ENCODE measurements at places on chromosomes 5 and 9. TPM values are rescaled to one million over a fixed set of nuclear protein-coding genes. Genes with fewer than 3 reads are reported as not detected.

DNA sequence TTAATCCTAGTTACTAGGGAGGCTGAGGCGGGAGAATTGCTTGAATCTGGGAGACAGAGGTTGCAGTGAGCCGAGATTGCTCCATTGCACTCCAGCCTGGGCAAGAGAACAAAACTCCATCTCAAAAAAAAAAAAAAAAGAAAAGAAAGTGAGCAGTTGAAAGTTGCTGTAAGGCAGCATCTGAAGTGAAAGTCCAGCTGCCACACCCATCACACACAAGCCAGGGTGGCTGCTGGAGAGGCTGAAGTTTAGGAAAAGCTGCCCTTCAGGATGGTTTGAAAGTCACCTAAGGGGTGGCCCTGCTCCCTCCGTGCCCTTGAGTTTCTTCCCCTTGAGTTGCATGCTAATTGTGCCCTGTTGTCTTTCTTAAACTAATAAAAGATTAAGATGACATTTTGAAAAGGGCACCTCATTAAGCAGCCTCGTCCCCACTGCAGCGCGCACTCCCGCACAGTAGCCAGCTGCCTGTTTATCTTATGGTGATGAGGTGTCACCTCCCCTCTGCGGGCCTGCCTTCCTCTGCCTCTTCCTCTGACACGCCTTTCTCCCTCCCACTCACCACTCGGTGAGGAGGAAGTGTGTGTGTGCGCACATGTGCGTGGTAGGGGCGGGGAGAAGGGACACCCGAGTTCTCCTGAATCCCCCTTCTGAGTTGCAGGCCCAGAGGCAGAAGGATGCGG lies 104.2 kb upstream of the PANK3 start:
- DNase-seq, result no peak

- no peak for DNase-seq
Observed at GRCh38 chr9:110109333-110110092, 98.4 kb downstream of the C9orf152 start.

DNA sequence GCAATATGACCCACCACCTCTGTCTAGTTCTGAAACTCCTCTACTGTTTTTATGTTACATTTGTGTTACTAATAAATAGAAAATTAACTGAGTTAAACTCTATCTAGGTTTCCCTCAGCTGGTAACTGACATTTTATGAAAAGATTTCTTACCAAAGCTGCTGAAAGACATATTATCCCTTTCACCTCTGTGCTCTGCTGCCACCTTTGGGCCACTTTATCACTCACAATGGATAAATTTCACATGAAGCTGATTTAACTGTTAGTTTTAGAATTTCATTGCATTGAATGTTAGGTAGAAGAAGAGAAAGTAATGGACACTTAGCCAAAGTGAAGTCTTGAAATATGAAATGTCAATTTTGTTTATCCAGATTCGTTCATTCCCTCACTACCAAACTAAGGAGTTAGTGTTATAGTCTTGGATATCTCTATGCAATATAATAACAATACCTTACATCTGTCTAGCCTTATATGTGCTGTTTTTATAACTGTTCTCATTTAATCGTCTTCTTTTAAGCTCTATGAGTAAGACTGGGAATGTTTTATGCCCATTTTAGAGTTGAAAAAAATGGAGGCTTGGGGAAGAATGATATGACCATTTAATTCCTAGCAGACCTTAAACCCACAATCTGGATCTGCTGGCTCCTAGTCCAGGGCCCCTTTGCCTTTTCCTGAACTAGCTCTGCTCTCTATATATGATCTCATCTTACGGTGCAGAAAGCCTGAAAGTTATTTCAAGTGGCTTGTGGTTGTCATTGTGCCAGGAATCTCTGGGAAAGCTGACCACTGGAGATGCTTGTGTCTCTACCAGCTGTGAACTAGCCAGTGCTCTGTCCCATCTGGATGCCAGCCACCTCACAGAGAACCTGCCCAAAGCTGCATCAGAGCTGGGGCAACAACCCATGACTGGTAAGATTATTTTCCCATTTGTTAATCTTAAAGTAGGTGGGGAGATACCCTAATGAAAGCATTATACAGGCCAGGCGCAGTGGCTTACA lies 97.1 kb downstream of the GOLPH3 start:
- DNase-seq, result peak; percentile 15

- no peak for DNase-seq
Observed at GRCh38 chr9:86077276-86077675, 22.1 kb downstream of the GOLM1 start.

The FLT4 gene
- total RNA-seq, result 0.27 TPM

The MOB3B gene
- 1.4 TPM for total RNA-seq

The TEX48 gene
- not detected for total RNA-seq

The SOX30 gene
- 0.11 TPM for total RNA-seq

Data from GM12878 (cell line).